ENCODE measurements at places on chromosomes 4 and X.

- DNase-seq = no peak
These were observed 185.9 kb upstream of the GATB start for GRCh38 chr4:151946718-151947117.

GRCh38 chrX:48933757-48934156 lies 14.9 kb upstream of the PIM2 start:
- no peak for DNase-seq

DNA sequence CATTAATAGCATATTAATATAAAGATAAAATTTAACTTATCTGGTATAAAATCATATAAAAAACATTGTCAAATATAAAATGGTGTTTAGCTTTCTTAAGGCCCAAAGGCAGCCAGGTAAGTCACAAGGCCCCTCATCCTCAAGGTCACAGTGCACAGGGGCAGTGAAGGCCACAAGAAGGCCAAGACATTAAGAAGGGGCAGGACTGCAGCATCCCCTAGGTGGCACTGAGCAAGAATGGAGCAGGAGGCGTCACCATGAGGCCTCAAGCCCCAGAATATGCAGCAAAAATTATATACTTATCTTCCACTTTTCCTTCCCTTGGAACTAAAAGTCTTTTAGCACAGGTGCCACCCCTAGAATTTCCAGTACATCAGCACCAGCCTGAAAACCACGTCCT lies 49.5 kb upstream of the MAGEA8 start:
- DNase-seq = no peak

GRCh38 chr4:116015062-116015461 lies 901.6 kb upstream of the NDST4 start:
- DNase-seq = no peak

GRCh38 chr4:159019356-159019755 lies 83.5 kb upstream of the RAPGEF2 start:
- no peak for DNase-seq

DNA sequence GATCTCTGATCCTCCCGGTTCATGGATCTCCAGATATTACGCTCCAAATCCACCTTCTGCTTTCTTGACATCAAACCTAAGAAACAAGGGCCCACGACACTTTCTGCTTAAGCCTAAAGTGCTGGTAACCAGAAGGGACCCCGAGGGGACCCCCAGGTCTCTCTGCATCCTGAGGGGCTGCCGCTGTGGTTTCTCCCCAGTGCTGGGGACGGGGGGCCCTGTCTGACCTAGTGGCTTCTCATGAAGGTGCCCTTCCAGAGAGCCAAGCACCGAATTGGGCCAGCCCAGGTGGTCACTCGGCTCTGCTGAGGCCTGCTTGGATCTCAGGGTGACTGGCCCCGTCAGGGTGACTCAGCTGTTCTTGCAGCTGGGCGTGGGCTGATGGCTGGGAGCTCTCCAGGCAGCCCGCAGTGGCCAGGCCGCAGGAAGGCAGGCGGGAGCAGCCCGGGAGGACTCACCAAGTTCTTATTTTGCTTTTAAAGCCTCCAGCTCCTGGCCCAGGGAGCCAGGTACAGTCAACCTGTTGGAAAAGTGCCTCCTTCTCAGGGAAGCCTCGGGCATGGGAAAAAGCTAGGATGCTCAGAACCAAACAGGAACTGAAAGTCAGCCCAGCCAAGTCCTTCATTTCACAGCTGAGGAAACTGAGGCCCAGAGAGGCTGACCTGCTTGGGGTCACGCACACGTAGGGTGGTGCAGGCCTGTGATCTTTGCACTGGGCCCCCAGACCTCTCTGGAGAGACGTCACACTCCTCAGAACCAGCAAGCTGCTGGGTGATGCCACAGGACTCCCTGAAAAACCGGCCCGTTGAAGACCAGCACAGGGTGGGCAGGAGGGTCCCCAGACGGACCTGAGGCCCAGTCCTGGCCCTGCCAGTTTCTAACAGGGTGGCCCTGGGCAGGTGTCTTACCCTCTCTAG lies 16.7 kb downstream of the BLOC1S4 start:
- DNase-seq = no peak

- no peak for DNase-seq
These were observed 7.3 kb downstream of the TSR2 start for GRCh38 chrX:54447461-54447860.

DNA sequence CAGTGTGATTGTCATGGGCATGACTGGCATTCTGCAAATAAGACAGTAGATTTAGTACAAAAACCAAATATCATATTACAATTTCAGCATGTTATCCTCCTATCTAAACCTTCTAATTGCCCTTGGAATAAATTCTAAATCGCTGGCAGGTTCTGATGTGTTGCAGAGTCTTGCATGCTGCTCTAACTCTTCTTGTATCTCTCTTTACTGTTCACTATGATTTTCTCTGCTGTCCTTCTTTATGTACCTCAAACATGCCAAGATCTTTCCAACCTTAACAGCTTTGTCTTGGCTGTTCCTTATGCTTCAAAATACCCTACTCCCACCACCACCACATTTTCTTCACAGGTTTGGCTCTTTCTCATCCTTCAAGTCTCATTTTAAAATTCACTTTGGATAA lies 43.0 kb upstream of the KCNIP4 start:
- DNase-seq = no peak

GRCh38 chr4:8252301-8253173 lies 17.0 kb upstream of the HTRA3 start:
- no peak for DNase-seq

GRCh38 chrX:153867671-153868070 lies 18.3 kb downstream of the L1CAM start:
- no peak for DNase-seq

Data from renal pelvis (tissue), 12 donors.